ENCODE measurements at places on chromosomes 6 and 20.

DNA sequence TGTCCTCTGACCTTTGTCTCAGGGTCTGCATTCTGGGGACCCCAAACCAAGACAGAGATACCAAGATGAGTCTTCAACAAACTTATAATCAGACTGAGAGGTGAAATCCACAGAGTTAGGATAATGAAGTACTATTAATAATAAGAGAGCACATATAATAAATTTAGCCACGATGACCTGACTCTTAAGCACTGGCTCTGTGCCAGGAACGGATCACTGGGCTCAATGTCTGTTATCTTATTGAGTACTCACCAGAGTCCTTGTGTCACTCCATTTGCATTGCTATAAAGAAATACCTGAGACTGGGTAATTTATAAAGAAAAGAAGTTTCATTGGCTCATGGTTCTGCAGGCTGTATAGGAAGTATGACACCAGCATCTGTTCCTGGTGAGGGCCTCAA lies 18.9 kb upstream of the ITPR3 start:
- no peak for DNase-seq

DNA sequence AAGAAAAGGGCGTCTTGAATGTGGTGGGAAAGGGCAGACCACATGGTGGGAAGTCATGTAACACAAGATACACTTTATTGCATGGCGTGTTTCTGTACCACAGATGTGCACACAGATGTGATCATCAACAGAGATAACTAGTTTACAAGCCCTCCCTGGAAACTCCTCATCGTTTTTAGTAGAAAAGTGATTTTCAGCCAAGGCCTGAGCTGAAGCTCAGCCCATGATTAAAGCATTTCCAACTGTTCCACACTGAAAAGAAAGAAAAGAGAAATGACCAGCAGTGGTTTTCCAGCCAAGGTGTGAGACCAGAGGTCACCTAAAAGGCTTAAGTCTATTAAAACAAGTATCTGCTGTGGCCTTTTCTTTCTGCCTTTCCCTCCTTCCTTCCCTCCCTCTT lies 463.9 kb upstream of the JAG1 start:
- DNase-seq = no peak

DNA sequence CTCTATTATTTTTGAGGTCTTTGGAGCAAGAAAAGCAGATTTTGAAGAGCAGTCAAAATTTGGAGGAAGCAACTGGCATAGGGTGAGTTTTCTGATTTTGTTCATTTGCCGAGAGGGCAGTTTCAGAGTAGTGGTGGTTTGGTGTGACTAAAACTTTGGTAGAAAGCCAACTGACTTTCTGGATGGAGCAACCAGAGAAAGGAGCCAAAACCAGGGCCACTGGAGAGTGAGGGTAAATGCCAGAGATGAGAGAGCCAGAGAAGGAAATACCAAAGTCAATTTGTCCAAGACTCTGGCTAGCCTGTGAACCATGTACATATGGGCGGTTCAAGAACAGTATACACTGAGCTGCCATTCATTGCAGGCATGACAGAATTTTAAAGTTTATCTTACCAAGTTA lies 40.5 kb upstream of the ZBTB24 start:
- DNase-seq = no peak

GRCh38 chr6:115067690-115068447 lies 725.0 kb upstream of the HS3ST5 start:
- DNase-seq = no peak

DNA sequence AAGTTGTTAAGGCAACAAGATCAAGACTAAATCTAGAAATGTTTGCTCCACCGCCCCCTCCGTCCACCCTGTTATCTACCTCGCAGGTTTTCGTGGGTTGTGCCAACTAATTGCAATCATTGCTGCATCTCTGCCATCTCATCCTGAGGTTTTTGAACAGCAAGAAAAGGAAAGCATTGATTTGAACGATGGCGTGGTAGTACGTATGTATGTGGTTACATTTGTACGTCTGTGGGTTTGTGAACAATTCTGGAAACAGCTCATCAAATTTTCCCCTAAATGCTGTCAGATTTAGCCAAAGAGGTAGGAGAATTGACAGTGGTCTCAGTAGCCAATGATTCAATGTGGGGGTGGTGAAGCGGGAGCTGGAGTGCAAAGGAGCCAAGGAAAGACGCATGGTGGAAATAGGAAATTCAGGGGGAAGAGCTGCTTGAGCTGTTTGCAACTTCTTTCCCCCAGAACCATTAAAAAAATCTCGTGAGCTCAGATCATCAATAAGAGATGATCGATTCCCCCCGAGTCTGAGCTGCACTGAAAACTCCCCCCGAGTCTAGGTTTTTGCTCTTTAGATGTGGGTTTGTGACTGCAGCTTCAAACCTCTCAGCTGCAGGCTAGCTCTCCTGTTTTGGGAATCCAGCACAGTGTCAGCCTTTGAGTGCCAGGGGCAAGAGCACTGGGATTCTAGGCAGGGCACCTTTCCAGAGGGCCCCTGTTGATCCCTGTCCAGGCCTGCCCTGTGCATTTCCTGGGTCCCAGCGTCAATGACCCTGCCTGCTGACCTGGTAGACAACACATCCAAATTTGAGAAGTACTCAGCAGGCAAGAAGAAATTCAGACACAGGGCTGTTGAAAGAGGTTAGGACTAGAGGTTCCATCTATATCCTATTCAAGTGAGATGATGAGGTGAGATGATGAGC lies 72.6 kb upstream of the LY86 start:
- no peak for DNase-seq

- DNase-seq = no peak
Observed at GRCh38 chr6:52591832-52592231, 15.0 kb upstream of the TRAM2 start.

GRCh38 chr6:111711984-111712752 lies 106.5 kb upstream of the TRAF3IP2 start:
- no peak for DNase-seq

- DNase-seq = no peak
Observed at GRCh38 chr6:139423971-139424667, 49.7 kb upstream of the CITED2 start.

- no peak for DNase-seq
Observed at GRCh38 chr6:12875051-12875450, 158.5 kb downstream of the PHACTR1 start.

- DNase-seq = no peak
Observed at GRCh38 chr6:137011406-137011805, 33.4 kb downstream of the IL20RA start.

- DNase-seq = no peak
Observed at GRCh38 chr20:25051386-25052155, 6.4 kb downstream of the ACSS1 start.

- no peak for DNase-seq
Observed at GRCh38 chr20:44389871-44390270, 34.4 kb downstream of the HNF4A start.

DNA sequence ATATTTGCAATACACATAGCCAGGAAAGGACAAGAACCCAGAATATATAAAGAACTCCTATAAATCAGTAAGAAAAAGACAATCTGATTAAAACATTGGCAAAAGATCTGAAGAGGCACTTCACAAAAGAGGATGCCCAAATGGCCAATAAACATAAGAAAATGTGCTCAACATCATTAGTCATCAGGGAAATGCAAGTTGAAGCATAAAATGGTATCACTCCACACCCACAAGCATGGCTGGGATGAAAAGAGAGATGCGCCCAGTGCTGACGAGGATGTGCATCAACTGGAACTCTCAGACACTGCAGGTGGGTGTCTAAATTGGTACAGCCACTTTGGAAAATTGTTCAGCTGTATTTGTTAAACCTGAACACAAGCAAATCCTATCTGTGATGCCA lies 42.4 kb upstream of the MLN start:
- no peak for DNase-seq

DNA sequence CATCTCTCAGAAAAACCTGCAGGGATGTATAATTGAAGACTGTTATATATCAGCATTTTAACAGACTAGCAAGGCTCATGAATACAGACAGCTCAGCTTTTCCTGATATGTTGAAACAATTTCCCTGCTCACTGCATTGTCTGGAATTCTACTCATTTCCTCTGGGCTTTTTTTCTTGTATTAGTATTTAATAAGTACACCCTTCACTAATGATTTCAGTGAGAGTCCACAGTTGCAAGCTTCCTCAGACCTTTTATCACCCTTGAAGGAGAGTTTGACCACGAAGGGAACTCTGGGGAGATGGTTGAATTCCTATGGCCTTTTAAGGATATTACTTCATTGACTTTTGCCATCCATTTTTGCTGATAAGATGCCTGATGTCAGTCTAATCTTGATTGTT lies 248.7 kb downstream of the ADGB start:
- no peak for DNase-seq

- DNase-seq = no peak
Observed at GRCh38 chr6:166497087-166497899, 89.2 kb downstream of the RAMACL start.

- no peak for DNase-seq
Observed at GRCh38 chr6:18431581-18431980, 44.4 kb downstream of the RNF144B start.

DNA sequence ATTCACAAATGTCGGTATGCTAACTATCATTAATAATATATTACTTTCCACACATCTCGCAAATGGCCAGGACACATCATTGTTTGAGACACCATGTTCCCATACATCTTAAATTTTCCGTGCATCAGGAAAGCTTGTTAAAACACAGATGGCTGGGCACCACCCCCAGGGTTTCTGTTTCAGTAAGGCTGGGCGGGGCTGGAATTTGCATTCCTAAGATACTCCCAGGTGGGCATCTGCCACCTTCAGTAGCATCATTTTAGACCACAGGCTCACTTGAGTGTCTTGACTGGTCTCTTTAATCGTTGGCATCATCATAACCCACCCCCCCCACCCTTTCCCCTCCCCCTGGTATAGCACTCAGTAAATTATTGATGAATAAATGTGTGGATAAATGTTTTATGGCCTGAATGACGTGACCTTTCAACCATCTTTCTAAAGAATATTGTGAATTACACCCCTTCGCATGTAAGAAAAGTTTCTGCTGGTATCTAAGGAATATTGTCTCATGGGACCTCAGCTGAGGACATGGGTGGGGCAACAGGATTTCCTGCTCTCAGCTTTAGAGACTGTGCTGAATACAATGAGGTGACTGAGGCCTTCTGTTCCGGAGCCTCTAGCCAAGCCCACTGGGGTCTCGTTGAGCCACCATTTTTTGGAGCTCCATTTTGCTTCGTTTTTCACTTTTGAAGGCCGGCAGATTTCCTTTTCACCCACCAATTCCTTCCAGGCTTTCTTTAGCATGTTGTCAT lies 124.1 kb upstream of the NEDD9 start:
- no peak for DNase-seq

GRCh38 chr6:117908246-117909068 lies 1.4 kb downstream of the SLC35F1 start:
- no peak for DNase-seq

GRCh38 chr6:85429346-85429745 lies 20.5 kb upstream of the NT5E start:
- no peak for DNase-seq

DNA sequence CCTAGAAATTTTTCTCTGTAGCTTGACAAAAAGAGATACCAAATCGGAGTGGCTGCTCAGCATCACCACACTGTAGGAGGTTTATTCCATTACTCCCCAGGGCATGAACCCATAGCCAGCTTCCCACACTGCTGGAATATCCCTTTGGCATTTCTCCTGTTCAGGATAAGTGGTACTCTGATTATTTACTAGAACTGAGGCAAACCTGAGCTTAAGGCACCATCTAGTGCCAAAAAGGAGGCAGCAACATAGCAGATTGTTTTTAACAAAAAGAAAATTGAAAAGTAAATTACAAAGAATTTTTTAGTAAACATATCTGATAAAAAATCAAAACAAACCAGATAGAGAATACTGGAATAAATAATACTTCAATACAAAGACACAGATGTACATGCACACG lies 181.7 kb downstream of the WDR27 start:
- DNase-seq = no peak

DNA sequence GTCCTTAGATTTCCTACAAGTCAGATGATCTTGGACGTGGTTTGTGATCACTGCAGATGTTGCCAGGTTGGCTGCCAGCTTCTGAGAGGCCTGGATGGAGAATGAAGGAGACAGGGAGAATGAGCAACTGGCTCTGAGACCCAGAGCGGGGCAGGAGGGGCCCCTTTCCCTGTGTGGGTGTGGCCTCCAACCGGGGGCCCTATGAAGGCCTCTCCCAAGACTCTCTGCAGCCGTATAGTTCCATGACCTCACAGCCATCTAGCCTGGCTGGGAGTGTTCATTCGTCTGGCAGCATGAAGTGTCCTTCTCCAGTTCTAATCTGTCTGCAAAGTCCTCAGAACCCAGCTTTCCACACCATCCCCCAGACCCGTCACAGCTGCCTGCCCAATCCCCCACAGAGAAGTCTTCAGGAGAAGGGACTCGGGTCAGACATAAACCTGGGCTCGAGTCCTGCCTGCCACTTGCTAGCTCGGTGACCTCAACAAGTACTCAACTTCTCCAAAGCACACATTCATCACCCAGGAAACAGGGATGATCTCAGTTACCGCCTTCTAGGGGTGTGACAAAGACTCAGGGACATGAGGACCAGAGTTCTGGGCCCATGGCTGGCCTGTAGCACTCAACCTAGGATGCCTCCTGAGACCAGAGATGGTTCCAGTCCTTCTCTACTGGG lies 122.6 kb downstream of the EDN3 start:
- DNase-seq = no peak

DNA sequence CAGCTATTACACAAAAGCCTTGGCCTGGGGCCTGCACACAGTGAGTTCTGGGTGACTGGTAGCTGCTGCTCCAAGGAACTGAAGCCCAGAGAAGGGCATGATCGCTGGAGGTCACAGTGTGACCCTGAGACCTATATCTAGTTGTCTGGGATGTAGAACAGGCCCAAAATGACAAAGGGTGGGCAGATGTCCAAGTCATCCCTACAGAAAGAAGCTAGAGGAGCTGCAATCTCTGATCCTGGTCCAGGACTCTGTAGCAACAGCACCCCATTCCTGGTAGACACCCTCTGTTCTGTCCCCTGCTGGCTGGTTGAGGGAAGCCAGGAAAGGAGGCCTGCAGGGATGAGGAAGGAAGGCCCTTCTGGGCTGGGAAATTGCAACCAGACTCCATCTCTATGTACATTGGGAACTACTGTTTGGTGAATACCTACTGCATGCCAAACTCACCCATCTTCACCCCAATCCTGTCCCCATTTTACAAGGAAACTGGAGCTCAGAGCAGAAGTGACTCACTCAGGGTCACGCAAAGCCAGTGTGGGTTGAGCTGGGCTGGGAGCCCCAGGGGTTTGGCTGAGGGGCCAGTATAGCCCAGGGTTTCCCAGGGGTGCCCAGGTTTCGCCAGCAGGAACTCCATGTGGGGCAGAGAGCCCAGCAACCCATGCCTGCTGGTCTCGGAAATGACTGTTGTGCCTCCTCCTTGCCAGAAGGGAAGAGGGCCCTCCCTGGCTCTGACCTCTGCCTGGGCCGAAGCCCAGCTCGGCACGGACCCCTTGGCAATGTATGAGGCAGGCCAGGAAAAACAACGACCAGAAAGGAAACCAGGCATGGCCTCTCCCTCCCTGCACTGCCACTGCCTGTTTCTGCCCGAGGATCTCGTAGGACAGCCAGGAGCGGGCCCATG lies 44.9 kb upstream of the TLDC2 start:
- DNase-seq = no peak

DNA sequence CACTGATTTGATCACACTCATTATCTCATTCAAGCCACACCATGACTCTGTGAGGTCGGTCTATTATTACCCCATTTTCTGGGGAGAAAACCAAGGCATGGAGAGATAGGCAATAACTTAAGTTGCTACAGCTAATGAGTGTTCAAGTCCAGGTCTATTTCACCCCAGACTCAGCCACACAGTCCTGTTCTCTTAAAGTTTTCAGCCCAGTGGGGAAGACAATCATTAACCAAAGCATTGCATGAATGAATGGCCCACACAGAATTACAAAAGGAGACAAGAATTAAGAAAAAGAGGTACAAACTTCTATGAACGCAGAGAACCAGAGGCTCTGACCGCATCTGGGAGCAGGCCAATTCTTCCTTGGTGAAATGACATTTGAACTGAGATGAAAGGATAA lies 7.1 kb downstream of the BPI start:
- no peak for DNase-seq
